Esophagus squamous epithelium (tissue), 5 donors: ENCODE measurements at places on chromosomes 4 and X.

GRCh38 chr4:75470738-75471137, 43.5 kb downstream of the RCHY1 start:
- DNase-seq, result no peak

GRCh38 chr4:22129454-22130029, 181.0 kb upstream of the KCNIP4 start:
- DNase-seq, result no peak

- DNase-seq, result no peak
Measured at GRCh38 chr4:24949970-24950369, 37.1 kb upstream of the CCDC149 start.

DNA sequence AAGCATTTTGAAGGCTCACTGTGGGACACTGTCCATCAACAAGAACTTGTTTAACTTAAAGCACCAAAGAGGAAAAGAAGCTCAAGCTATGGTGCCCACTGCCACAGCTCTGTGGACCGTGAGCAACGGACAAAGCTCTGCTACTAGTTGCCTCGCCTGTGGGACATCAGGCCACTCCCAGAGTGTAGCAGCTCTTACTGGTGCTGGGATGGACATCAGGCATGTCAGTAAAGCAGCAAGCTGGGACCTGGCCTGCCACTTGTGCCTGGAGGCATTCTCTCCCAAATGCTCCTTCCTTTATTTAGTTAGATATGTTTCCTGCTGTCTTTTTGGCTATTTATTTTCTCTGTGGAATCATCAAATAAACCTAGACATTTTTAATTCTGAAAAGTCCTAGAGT, 46.7 kb downstream of the TMEM154 start:
- no peak for DNase-seq

- DNase-seq, result no peak
Measured at GRCh38 chr4:118798658-118799057, 37.3 kb downstream of the SEC24D start.
